ENCODE measurements at places on chromosomes 4 and X. TPM values are rescaled to one million over a fixed set of nuclear protein-coding genes. Genes with fewer than 3 reads are reported as not detected.

Gene IL1RAPL1
- 0.26 TPM for total RNA-seq

Gene PDGFC
- total RNA-seq: 67.3 TPM

Gene IGSF1
- total RNA-seq: not detected

Gene C4orf54
- total RNA-seq: under 0.01 TPM

Gene RBMXL3
- total RNA-seq: not detected

Gene FGFRL1
- 6.1 TPM for total RNA-seq

Gene REPS2
- 0.50 TPM for total RNA-seq

Gene TMEM271
- total RNA-seq: not detected

Gene STATH
- not detected for total RNA-seq

Gene SMR3B
- total RNA-seq: not detected

Gene PRKG2
- 17.5 TPM for total RNA-seq

Gene P2RY8
- total RNA-seq: not detected

Gene FGF2
- total RNA-seq: 57.8 TPM

Gene GIMD1
- total RNA-seq: not detected

Gene CDX4
- total RNA-seq: not detected

Gene SMIM10L2A
- total RNA-seq: 0.66 TPM

Gene SLC26A1
- total RNA-seq: 0.33 TPM

Gene LAS1L
- total RNA-seq: 11.9 TPM

Gene EVC2
- total RNA-seq: 15.9 TPM

Gene TMEM35A
- 11.6 TPM for total RNA-seq

Gene RTL9
- 0.17 TPM for total RNA-seq

Gene SSX3
- total RNA-seq: not detected

Gene CASK
- total RNA-seq: 78.3 TPM

Gene GYPE
- total RNA-seq: 1.3 TPM

Gene FHIP1A
- total RNA-seq: under 0.01 TPM

Gene NAT8L
- 0.26 TPM for total RNA-seq

Gene GPRASP3
- 5.9 TPM for total RNA-seq

Gene MND1
- total RNA-seq: 5.8 TPM

Gene CENPE
- total RNA-seq: 1.5 TPM

Gene USP27X
- total RNA-seq: 3.0 TPM

Gene UBA1
- total RNA-seq: 75.2 TPM

Gene SCD5
- 10.5 TPM for total RNA-seq

Gene TBX22
- total RNA-seq: not detected

Gene SLC9B1
- total RNA-seq: 2.0 TPM

Gene BTK
- total RNA-seq: not detected

Gene CBR4
- 14.4 TPM for total RNA-seq

Gene NXF2B
- not detected for total RNA-seq

Gene CXorf49
- not detected for total RNA-seq

Gene ADGRG2
- under 0.01 TPM for total RNA-seq

Gene SATL1
- not detected for total RNA-seq

Gene CXCL11
- total RNA-seq: not detected

Gene SYN1
- total RNA-seq: 0.17 TPM

Gene LRIT3
- total RNA-seq: under 0.01 TPM

Gene TRIML1
- total RNA-seq: not detected

Gene UGT2A1
- not detected for total RNA-seq

Gene ARMCX2
- 73.7 TPM for total RNA-seq

Gene HPRT1
- 23.0 TPM for total RNA-seq

Gene F9
- not detected for total RNA-seq

Gene PCSK1N
- total RNA-seq: 0.17 TPM

Gene ESX1
- total RNA-seq: not detected

Gene GAGE13
- total RNA-seq: not detected

Gene SLC2A9
- 2.3 TPM for total RNA-seq

Gene SPATA18
- total RNA-seq: 17.7 TPM
